ENCODE measurements at places on chromosomes 5 and 9.

GRCh38 chr9:98521141-98521540 is 187.6 kb downstream of the GABBR2 start:
- DNase-seq, result peak; percentile 66

- DNase-seq, result peak; percentile 69
These were observed 23.8 kb upstream of the ZNF622 start for GRCh38 chr5:16489322-16489791.

DNA sequence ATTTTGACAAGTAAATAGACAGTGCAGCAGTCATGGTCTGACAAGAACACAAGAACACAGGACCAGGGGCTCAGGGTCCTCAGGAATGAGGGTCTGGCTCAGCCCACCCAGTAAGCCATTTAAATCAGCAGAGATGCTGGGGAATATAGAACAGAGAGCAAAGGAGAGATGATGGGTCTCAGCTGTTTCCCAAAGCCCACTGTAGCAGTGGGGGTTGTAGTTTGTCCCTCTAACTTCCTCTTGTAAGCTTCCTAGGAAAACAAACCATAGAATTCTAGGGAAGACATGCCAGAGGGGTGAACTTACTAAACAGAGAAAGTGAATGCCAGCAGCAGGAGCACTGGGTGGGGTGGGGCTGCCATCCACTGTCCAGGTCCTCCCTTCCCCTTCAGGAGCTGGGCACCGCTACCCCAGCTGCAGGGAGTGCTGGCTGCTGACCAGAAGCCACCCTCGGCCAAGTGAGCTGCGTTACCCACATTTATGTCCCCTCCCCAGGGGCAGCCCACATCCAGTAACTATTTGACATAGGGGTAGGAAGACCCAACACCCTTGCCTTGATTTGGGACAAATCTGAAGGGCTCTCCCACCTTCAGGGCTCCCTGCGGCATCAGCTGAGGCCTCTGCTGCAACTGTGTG is 41.6 kb downstream of the GABBR2 start:
- no peak for DNase-seq

GRCh38 chr5:1405121-1405520 is 40.1 kb downstream of the SLC6A3 start:
- no peak for DNase-seq

GRCh38 chr5:127210042-127210441 is 80.6 kb upstream of the MEGF10 start:
- DNase-seq, result no peak

- peak; percentile 76 for DNase-seq
These were observed 73.5 kb upstream of the PRSS3 start for GRCh38 chr9:33721674-33722358.

GRCh38 chr9:124381170-124381945 is 33.9 kb downstream of the PSMB7 start:
- DNase-seq, result peak; percentile 47
